ENCODE measurements at places on chromosomes 11 and 22.

DNA sequence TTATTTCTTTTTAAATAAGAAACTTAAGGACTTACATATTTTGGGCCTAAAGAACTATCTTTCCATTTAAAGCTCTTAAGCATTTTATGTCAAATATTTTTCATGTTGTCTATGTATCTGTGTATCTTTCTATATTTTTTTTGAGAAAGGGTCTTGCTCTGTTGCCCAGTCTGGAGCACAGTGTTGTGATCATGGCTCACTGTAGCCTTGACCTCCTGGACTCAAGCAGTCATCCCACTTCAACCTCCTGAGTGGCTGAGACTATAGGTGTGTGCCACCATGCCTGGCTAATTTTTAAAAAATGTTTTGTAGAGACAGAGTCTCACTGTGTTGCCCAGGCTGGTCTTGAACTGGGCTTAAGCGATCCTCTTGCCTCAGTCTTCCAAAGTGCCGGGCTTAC, 8.0 kb downstream of the STT3A start:
- no peak for DNase-seq

GRCh38 chr11:67284811-67285540, 4.1 kb upstream of the ANKRD13D start:
- no peak for DNase-seq

DNA sequence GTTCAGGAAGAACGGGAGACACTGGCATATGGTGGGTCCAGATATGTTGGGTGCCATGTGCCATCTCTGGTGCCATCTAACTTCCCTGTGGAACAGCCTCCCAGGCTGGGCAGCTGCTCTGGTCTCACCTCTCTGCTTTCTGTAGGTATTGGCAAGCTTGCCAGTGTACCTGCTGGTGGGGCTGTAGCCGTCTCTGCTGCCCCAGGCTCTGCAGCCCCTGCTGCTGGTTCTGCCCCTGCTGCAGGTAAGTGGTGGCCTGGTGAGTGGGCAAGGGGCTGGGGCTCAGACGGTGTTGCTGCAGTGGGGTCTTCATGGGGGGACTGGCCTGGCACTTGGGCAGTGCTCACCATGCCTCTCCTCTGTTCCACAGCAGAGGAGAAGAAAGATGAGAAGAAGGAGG, 2.6 kb downstream of the RPLP2 start:
- no peak for DNase-seq

- no peak for DNase-seq
Observed at GRCh38 chr22:48488149-48488551, 1339.5 kb downstream of the BRD1 start.

DNA sequence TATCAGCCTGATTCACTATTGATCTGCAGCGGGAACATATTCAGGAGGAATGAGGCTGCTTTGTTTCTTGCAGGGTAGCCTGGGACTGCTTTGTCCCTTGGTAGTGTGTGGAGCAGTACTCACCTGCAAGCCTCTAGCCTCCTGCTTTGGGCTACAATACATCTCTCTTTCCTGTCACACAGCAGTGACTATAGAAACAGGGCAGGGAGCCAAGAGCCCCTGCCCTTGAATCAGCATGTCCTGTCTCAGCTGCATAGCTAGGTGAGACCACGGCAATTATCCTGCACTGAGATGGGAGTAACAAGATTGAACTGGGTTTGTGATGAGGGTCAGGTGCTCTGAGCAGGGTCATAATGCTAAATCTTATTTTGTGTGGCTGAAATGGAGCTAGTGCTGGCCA, 191.9 kb downstream of the NELL1 start:
- no peak for DNase-seq

DNA sequence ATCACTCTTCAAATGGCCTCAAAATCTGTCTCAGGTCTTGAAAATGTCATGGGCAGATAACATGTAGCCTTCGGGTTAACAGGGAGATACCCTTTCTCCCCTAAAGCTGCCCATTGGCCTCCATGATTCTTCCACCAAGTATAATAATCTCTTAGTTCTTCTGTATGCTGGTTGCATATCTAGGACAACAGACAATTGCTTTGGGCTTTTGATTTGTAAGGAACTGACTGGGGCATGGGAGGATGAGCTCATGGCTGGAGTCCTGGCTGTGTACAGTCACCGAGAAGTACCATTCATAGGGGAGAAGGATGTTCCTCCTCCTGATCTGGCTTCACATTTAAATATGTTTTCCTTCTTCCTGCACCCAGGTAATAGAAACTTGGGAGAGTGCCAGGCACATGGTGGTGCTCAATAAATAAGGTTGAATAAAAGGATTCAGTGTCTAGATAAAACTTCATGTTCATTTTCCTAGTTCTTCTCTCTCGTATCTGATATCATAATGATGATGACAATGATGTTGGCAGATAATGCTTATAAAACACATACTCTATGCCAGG, 2.8 kb upstream of the AMPD3 start:
- DNase-seq = no peak

- no peak for DNase-seq
Observed at GRCh38 chr11:30549565-30549964, 36.6 kb downstream of the MPPED2 start.

- DNase-seq = no peak
Observed at GRCh38 chr22:17587629-17588028, 24.3 kb downstream of the SLC25A18 start.

DNA sequence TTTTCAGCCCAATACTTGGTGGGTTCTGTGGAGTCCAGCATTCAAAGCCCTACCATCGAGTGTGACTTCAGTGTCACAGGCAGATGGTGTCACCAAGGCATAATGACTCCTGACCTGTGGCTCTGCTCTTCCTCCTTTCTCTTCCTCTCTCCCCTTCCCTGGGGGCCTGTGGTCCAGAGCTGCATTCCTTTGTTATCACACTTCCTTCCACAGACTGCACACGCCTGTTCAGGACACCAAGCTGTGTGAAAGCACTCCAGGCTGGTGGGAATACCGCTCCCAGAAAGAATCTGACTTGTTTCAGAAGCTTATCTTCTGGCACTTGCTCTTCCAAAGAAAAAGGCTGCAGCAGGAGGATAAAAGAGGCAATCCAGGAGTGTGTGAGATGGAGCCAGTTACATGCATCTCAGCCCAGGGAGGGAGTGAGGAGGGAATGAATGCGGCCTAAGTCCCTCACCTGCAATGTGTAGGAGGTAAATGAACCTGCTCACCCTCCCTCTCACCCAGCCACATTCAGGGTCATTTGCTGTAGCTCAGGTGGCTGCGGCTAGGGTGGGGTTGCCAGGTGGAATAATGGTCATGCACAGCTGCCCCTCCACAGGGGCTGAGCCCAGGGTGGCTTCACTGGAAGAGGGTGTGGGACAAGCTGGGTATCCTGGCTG, 79.3 kb downstream of the ADAMTS15 start:
- DNase-seq = peak; percentile 81

DNA sequence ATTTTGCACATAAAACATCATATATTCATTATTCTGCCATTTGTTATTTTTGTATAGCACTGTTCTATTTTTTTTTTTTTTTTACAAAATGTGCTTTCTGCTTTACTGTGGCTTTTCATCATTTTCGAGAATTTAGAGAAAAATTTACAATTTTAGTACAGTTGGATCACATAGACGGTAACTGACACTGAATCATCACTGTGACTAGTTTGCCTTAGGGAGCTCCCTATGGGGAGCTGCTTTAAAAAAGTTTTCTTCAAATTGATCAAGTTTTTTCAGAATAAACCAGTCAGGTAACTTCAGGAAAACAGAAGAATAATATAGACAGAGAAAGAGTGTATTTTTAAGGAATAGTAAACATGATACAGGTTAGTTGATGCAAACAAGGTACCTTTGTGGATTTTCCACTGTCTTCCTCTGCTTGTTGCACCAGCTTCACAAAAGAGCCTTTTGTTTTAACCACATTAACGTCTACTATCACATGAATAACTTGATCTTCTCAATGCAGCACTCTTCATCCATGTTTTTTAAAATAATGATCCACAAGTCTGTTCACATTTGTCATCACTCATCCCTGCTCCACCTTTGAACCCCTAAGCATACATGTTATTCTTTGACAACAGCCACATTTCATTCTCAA, 327.0 kb downstream of the DYNC2H1 start:
- no peak for DNase-seq

DNA sequence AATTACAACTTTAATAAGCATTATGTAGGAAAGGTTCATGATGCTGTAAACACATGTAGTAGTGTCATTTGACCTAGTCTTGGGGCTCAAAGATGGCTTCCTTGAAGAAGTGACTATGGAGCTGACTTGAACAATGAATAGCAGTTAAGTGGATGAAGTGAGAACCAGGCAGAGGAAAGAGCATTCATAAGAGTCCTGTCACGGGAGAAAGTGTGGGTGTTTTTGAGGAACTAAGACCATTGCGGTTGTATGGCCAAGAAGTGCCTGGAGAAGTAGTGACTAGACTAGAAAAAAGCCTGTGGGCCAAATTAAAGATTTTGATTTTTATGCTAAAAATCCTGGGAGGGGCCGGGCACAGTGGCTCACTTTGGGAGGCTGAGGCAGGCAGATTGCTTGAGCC, 7.2 kb upstream of the IL18BP start:
- DNase-seq = no peak

- DNase-seq = no peak
Observed at GRCh38 chr11:68002938-68003845, 705 bp downstream of the UNC93B1 start.

- no peak for DNase-seq
Observed at GRCh38 chr22:44661659-44662569, 40.1 kb upstream of the PRR5 start.

GRCh38 chr22:45210991-45211390, 29.7 kb downstream of the KIAA0930 start:
- no peak for DNase-seq

Measured in fibroblast of pulmonary artery (primary cell).